ENCODE measurements at places on chromosomes 5 and 9.

GRCh38 chr5:1806974-1807373 is 5.8 kb downstream of the NDUFS6 start:
- DNase-seq, result no peak

DNA sequence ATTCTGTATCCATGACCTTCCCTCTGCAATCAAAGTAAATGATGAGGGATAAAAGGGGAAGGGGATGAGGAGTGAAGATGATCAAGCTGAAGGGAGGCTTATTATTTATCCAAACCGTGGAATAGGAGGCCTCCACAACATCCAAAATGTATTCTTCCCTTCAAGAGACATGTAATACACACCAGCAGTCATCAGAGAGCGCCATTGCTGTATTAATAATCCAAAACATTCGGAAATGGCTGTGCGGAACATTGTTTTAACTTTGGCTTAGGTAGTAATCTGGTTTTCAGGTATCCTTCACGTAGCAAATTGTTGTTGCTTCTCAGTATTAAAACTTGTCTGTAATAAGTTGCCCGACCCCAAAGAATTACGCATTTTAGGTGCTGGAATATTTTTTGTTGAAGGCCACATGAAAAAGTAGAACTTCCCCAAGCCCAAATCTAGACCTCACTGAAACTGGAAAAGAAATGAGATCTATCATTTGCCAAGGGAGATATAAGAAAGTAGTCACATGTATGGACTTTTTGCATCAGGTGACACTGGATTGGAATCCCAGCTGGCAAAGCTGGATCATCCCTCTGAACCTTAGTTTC is 2.6 kb upstream of the BOD1 start:
- no peak for DNase-seq

DNA sequence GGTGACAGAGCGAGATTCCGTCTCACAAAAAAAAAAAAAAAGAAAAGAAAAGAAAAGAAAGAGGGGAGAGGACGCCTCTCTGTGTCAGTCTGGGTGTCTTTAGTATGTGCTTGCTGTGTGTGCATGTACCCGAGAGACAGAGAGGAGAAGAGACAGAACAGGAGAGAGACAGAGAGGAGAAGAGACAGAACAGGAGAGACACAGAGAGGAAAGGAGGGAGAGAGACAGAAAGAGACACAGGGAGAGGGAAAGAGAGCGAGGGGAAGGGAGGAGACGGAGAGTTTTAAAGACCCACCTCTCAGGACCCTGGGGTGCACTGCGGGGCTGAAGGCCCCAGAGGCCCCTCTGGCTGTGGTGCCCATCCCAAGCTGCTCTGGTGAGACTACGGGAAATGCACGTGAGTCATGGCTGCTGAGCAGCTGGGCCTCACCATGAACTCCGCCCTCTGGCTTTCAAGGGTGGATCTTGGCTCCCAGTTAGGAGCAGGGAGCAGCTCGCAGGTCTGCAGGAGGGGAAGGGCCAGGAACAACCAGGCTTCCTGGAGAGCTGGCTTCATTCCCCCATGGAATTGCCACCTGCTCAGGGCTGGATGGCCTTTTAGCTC is 7.9 kb downstream of the SLC6A3 start:
- DNase-seq, result no peak

DNA sequence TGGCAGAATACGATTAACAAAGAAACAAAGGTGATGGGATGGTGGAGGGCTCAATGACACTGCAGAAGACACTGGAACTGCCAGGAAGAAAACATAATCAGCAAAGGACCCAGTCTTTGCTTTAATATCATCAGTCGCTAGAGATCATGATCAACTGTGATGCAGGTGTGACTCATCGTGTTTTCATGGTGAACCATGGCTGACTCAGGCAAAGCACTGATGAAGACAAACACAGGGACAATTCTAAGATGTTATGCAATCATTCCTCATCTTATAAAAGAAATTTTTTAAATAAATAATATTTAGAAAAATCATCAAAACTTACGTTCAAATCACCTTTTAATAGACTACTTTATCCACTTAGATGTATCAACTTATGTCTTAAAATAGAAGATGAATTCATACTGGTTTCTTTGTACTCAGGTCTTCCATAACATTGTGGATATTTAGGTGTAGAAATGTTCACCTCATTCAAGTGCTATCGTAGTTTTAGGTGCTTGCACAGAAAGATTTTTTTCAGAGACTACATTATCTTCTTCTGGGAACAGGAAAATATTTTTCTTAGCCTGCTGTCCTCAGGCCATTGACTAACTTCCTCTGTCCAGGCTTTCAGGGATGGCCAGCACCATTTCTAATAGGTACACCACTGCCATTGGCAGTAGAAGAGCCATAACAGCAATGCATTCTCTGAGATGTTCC is 673.4 kb upstream of the MEF2C start:
- no peak for DNase-seq

DNA sequence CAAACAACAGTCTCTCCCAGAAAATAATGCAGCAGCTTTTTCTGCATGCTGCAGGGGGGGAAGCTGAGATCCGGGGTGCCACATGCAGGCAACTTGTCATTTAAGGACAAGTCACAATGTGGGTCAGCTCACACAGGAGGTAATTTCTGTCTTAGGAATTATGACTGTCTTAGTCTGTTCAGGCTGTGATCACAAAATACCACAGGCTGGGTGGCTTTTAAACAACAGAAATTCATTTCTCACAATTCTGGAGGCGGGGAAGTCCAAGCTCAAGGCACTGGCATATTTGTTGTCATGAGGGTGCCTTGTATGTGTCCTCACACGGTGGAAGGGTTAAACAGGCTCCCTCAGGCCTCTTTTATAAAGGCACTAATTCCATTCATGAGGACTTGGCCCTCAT is 127.7 kb downstream of the DIRAS2 start:
- no peak for DNase-seq

GRCh38 chr5:160333721-160334120 is 21.4 kb upstream of the CCNJL start:
- no peak for DNase-seq

DNA sequence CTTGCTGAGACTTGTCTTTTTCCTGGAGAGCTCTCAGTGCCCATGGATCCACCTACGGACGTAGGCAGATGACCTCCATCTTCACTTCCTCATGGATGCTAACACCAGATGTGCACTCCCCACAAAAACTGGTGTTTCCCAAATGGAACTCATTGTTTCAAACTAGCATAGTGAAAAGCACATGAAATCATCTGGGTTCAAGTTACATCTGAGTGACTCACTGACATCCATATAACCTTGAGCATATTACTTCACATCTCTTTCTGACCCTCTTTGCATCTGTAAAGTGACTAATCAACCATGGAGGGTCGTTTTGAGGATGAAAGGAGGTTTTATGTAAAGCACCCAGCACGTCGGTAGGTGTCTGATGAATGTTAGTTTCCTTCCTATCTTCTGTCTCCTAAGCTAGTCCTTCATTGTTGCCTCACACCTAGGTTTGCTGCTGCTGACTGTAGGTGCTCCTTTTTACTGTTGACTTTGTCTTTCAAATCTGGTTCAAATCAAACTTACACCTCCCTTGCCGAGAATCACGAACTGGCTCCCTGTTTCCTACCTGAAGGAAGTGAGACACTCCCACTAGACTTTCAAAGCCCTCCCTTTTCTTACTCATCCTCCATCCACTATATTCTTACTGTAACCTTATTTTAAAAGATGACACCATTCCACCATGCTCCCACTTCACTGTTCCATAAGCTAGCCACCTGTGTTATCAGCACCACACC is 10.3 kb downstream of the OCLN start:
- DNase-seq, result no peak
